ENCODE measurements at places on chromosomes 4 and X.

- DNase-seq, result no peak
Measured at GRCh38 chr4:109177096-109177810, 125.2 kb downstream of the COL25A1 start.

DNA sequence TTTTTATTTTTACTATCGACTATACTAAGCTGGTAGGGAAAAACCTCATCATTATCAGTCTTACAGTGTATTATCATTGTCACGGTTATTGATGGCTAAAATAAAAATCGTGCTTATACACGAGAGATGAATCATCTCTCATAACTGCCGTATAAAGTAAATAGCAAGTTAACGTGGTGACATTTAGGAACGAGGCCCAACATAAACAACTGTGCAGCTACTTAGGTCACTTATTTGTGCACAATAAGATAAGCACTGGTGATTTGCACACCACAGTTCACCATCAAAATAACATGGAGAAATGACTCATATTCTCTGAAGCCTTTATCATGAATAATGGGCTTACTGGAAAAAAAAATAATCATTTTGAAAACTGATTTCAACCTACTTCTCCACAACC, 482.0 kb upstream of the TENM3 start:
- no peak for DNase-seq

- no peak for DNase-seq
Measured at GRCh38 chr4:41146716-41147506, 67.4 kb downstream of the APBB2 start.

DNA sequence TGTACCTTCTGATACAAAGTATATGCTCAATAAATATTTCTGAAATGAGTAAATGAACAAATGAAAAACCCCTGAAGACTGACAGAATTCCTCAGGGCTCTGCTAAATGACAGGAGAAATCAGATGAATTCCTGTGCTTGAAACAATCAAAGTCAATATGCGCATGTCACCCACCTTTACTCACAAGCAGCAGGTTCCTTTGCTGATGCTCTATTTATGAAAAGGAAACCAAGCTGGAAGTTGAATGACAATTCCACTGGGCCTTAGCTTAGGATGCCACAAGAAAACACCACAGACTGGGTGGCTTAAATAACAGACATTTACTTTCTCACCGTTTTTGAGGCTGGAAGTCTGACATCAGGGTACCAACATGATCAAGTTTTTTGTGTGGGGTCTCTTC, 477.5 kb upstream of the TEX13C start:
- DNase-seq, result no peak

GRCh38 chr4:183546376-183546775, 41.5 kb downstream of the ING2 start:
- DNase-seq, result no peak

DNA sequence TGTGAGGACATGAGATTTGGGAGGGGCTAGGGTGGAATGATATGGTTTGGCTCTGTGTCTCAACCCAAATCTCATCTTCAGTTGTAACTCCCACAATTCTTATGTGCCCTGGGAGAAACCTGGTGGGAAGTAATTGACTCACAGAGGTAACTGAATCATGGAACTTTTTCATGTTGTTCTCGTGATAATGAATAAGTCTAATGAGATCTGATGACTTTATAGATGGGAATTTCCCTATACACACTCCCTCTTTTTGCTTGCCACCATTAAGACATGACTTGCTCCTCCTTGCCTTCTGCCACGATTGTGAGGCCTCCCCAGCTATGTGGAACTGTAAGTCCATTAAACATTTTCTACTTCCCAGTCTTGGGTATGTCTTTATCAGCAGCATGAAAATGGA, 253.2 kb upstream of the GK2 start:
- DNase-seq, result no peak

- no peak for DNase-seq
Measured at GRCh38 chr4:7381221-7381889, 53.4 kb downstream of the PSAPL1 start.
